ENCODE measurements at places on chromosomes 11 and 22.

GRCh38 chr11:42498971-42499370 is 812.8 kb upstream of the API5 start:
- DNase-seq = no peak

- no peak for DNase-seq
Measured at GRCh38 chr22:44622147-44622427, 79.9 kb upstream of the PRR5 start.

GRCh38 chr11:94728966-94729751 is 39.0 kb upstream of the AMOTL1 start:
- DNase-seq = no peak

GRCh38 chr22:43682851-43683250 is 129.3 kb downstream of the EFCAB6 start:
- DNase-seq = no peak

DNA sequence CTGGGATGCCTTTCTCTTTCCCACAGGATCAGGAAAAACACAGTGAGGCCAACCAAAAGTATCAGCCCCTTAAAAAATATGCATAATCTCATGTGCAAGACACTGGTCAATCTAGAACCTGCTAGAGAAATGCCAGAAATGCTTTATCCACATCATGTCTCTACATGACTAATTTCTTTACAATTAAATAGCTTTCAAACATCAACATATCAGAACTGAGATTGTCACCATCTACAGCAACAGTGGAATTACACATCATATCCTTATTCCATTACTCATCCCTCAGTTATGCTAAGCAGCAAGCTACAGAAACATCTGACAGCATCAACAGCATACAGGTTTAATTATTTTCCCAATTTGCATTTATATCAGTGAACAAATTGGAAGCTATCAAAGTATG is 78.8 kb downstream of the DDIAS start:
- peak; percentile 88 for DNase-seq

DNA sequence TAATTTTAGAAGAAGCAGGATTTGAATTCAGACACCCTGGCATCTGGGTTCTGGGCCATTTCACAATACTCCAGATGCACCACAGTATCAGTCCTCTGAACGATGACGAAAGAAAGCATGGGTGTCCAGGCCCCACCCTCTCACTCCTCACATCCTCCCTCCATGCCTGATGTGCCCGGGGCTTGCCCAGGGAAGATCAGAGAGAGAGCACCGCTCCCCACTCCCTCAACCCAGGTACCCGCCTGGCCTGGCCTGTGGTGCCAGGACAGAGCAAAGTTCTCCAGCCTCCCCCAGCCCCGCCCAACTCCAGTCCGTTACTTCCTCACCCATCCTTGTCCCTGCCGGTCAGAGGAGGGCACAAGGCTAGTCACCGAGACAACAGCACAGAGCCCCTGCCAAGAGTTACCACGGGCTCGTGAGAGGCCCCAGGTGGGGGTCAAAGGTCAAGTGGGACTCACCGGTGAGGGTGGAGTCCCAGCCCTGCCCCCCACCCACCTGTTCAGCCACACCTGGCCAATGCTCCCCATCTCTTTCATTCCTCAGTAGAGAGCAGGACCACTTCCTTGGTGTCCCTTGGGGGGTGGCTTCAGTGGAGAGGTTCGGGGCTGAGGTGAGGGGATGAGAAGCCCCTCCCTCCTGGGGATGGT is 8.1 kb downstream of the BCL9L start:
- DNase-seq = peak; percentile 78

- no peak for DNase-seq
Measured at GRCh38 chr11:102792604-102793003, 5.4 kb downstream of the MMP1 start.

DNA sequence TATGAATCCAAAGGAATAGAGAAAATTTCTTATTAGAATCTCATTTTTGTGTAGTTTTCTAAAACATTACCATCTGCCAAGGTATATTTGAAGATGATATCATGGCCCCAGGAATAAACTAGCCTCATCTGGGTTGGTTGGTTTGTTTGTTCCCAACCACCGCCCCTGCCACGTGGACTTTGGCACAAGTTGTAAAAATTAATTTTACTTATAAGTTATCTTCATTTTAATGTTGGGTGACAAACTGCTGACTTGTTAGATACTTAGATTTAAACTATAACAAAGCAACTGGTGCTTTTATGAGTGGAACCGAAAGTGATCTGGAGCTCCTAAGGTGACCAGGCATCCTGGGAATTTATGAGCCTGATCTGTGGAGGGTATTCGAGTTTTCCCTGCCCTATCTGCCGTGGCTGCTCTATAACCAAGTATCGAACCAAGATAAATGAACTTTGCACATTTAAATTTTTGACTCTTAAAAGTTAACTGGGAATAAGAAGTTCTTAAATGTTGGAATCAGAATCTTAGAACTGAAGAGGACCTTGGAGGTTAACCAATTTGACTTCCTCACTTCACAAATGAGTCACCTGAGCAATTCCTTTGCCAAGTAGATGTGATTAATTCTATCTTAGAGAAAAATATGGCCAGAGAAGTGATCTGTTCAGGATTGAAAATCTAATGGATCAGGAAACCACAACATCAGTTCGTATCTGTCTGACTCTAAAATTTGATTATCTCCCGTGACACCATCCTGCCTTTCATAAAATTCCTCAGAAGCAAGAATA is 129.1 kb upstream of the ARHGAP42 start:
- DNase-seq = peak; percentile 48

- DNase-seq = no peak
Measured at GRCh38 chr22:39212721-39213376, 31.9 kb downstream of the PDGFB start.

- no peak for DNase-seq
Measured at GRCh38 chr11:88415495-88415894, 78.0 kb upstream of the CTSC start.

GRCh38 chr11:68818181-68818580 is 23.5 kb downstream of the CPT1A start:
- DNase-seq = no peak

GRCh38 chr11:6356503-6357055 is 33.7 kb upstream of the SMPD1 start:
- DNase-seq = no peak

- DNase-seq = peak; percentile 1
Measured at GRCh38 chr22:24728790-24729637, 45.5 kb downstream of the PIWIL3 start.

DNA sequence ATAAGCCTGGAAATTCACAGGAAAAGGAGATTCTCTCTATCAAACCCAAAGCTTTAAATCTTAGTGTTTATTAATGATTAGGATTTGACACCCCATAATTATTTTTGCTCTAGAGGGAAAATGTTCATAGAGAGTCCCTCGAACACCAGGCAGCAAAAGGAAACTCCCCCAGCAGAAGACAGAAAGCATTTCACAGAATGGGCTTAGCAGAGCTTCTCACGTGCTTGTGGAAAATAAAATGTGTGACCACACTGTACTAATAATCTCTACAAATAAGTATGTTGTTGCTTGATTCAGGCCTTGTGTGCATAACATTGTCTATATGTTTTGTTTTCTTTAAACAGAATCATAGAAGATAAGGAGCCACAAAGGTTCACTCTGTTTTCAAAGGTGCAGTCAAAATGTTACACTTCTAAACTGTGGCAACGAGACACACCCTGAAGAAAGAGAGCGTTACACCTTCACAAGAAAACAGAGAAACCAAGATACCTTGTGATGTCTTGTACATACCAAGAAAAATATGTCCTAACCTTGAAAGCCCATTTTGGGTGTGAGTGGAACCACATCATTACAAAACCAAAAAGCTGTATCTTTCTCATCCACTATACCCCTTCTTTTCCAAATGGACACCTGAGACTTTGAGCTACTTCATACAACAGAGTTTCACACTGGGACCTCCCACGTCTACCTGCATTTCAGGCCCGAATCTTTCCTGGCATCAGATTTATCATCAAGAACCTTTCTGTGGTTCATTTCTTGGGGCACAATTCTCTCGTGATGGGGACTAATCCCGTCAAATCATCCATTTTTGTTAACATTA is 282.5 kb downstream of the ETS1 start:
- no peak for DNase-seq

DNA sequence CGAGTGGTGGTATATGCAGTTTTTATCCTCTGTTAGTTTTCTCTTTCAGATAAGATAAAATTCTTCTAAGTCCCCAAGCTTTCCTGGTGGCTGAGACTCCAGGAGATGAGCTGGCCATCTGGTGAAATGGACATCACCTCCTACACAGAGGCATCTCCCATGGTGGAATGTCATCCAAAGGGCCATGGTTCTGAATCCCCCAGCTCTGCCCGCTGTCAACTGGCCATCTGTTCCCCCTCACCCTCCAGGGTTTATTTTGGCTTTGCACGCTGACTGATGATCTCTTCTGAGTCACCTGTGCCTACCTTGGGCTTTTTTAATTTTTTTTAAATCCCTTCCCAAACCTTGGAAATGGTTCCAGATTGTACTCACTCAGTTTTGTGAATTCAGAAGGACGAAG is 142.2 kb downstream of the HIPK3 start:
- DNase-seq = no peak

DNA sequence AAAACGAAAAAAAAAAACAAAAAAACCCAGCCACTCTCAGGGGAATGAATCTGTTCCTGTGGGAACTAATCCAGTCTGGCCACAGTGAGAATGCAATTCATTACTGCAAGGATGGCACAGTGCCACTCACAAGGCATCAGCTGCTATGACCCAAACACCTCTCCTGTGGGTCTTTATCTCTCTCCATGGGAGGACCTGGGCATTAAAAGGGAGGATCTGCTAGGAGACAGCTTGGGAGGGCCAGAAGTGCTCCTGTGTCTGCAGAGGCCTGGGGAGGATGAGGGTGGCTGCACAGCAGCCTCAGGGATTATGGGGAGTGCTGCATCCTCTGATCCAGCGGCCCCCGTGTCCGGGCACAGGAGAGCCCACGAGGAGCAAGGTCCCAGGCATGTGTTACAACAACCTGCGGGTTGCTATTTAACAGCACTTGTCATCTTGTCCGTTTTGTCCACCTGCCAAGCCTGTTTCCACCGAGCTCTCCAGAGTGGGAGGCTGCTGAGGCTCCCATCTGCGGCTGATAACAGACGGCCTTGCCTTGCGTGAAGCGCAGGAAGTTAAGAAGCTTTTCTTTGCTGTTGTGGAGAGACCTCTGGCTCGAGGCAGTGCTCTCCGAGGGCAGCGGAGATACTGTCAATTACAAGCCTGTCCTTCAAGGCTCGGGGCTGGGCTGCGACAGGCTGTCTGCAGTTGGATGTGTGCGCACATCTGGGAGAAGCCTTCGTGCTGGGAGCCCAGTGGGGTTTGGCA is 97.7 kb downstream of the NXPE2 start:
- no peak for DNase-seq

GRCh38 chr11:128469220-128469619 is 118.1 kb downstream of the ETS1 start:
- DNase-seq = no peak

GRCh38 chr22:37986371-37986770 is 2.0 kb upstream of the SOX10 start:
- no peak for DNase-seq

DNA sequence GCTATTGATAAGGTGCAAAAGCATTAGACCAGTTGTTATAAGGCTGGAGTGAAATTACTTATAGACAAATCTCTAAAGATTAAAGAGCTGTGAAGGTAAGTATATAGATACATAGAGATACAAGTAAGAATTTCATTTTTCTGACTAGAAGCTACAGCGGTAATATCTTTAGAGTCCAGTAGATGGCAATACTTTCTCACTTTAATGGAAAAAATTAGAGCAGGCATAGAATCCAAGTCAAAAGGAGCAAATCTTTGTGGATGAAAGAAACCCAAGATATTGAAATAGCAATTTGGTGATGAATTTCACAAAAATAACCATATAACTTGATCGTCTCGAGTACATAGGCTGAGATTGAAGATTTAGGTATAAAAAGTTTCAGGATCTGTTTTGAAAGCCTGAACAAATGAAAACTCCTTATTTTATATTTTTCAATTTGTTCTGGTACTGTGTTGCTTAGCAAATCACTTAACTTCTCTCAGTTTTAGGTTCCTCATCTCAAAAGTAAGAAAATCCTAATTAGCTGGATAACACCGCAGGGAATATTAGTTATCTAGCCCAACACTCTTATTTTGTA is 81.9 kb downstream of the UVRAG start:
- DNase-seq = peak; percentile 49

GRCh38 chr11:123487157-123487744 is 57.2 kb downstream of the GRAMD1B start:
- no peak for DNase-seq

DNA sequence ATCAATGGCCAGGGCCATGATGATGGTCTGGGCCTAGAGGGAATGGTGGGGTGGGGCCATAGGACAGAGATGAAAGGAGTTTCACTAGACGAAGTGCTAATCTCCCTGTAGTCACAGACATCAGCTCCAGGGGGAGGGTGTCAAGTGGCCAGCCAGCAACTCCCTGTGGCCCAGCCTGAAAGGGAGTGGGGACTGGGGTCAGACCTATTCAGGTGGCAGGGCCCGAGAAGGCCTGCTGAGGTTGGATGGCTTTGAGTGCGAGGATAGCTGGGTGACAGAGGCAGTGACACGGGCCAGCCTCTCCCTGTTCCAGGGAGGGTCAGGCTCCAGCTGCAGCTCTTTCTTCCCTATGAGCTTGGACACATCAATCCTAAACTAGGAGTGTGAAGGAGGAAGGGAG is 11.0 kb downstream of the TOB2 start:
- DNase-seq = no peak

- DNase-seq = no peak
Measured at GRCh38 chr11:120391292-120391691, 55.1 kb downstream of the ARHGEF12 start.

DNA sequence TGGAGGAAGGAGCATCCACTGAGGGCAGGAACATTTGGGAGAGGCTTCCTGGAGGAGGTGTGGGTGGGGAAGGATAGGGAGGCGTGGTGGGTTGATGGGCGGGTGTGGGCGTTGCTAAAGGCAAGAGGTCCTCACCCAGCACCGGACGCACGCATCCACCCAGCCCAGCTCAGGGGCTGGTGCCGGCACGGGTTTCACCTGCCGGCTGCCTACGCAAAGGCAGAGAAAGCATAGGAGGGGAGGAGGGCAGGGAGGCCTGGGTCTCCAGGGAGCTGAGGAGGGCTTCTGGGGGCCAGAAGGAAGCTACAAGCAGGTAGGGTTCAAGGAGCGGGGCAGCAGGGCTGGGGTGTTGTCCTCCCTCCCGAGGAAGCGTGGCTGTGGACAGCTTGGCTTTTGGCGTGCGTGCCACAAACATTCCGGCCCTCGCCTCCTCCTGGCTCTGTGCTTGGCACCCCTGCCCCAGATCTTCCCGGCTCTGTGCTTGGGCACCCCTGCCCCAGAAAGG is 7.8 kb downstream of the SSH3 start:
- DNase-seq = no peak

GRCh38 chr11:130071211-130071712 is 1.6 kb downstream of the APLP2 start:
- DNase-seq = peak; percentile 25

DNA sequence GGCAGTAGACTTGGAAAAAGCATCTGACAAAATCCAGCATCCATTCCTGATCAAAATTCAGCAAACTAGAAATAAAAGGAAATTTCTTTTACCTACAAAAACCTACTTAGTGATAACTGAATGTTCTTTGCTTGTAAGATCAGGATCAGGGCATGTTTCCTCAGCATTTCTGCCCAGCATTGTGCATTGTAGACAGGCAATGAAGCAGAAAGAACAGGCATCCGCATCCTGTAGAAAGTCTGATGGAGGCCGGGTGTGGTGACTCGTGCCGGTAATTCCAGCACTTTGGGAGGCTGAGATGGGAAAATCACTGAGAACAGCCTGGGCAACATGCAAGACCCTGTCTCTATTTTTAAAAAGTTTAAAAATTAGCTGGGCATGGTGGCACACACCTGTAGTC is 32.5 kb upstream of the PANX2 start:
- no peak for DNase-seq

Data from fibroblast of skin of abdomen (primary cell).